NB4 (cell line): ENCODE measurements at places on chromosomes 11 and 22.

- DNase-seq: peak; percentile 49
Observed at GRCh38 chr22:43828998-43829782, 17.1 kb upstream of the EFCAB6 start.

GRCh38 chr11:128598506-128599150 lies 11.3 kb upstream of the ETS1 start:
- no peak for DNase-seq

DNA sequence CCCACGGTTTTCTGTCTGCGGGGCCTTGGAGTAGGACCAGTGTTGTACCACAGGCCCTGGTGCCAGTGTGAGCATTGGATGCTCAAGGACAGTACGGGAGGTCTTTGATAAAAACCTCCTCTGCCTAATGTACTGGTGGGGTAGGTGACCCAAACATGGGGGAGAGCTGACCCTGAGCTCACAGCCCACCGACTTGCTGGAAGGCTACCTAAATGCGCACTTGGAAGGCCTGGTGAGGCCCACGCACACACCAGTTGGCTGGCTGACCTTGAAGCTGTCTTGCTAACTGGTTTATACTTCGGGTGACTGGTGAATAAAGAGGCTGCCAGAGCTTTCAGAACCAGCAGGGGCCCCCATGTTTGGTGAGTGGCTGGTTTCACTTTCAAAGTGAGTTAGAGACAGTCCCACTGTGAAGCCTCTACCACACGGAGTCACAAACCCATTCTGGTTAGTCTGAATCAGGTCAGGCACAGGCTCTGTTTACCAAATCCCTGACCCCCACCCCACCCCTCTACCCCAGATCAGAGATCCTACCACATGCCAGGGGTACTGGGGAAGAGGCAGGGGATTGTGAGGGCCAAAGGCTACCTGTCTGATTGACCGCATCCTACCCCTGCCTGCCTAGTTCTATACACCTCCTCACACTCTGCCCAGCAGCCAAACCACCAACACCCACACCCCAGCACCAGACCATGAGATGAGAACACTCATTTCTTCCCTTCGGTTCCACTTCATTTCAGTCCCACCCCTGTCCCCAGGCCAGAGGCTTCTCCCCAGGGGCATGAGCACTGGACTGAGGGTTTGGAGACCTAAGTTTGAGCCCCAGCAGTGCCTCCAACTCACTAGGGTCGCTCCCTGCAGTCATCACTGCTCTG lies 12.7 kb upstream of the IL2RB start:
- no peak for DNase-seq

DNA sequence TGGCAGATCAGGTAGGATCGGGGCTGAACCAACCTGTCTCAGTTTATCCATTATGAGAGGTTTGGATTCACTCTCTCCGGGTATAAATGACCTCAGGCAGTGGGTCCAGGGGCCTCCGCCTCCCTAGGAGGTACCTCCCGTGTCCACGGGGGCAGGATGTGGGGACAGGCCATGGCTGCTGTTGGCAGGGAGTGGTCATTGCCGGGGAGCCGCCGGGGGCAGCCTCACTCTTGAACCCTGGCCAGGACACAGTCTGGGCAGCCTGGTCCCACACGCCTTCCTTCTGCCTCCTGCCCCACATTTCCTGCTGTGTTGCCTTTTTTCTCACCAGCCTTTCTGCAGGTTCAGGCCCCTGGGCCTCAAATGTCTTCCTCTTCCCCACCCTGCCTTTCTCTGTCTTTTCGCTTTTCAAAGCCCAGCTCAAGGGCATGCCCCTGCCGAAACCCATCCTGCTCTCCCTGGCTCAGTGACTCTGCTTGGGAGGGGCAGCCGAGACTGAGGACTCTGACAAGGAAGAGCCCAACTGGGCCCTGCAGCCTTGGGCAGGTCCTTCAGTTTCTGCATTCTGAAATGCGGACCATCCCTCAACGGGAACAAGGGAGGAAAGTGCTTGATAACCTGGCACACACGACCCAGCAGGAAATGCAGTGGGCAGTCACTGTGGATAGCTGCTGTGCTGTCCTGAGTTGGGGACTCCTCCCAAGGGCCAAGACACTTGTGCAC lies 31.1 kb downstream of the ZC3H7B start:
- no peak for DNase-seq

DNA sequence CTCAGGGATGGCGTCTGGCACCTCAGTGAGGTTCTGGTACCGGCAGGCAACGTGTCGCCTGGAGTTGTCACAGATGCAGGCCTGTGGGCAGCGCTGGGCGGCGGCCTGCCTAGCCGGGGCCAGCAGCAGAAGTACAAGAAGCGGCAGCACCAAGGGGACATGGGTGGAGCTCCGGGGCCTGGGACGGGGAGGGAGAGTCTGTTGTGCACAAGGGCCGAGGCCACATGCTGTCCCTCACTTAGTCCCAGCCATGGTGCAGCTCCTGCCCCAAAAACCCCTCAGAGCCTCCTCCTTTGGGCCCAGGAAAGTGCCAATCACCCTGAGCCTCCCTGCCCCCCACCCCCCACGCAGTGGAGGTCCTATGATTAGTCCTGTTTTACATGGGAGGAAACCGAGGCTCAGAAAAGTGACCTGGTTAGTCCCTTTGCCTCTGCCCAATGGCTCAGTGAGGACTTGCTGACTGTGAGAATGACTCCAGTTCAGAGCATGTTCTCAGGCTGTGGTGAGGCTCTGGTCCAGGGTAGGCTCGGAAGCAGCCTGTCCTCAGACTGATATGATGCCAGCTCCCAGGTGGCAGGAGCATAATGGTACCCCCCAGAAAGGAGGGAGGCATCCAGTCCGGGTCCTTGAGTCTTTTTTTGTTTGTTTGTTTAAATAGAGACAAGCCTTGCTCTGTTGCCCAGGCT lies 1.1 kb downstream of the CHADL start:
- no peak for DNase-seq

- DNase-seq: no peak
Observed at GRCh38 chr11:40140560-40140959, 1318.9 kb downstream of the LRRC4C start.

GRCh38 chr11:103406357-103406756 lies 297.1 kb downstream of the DYNC2H1 start:
- no peak for DNase-seq

DNA sequence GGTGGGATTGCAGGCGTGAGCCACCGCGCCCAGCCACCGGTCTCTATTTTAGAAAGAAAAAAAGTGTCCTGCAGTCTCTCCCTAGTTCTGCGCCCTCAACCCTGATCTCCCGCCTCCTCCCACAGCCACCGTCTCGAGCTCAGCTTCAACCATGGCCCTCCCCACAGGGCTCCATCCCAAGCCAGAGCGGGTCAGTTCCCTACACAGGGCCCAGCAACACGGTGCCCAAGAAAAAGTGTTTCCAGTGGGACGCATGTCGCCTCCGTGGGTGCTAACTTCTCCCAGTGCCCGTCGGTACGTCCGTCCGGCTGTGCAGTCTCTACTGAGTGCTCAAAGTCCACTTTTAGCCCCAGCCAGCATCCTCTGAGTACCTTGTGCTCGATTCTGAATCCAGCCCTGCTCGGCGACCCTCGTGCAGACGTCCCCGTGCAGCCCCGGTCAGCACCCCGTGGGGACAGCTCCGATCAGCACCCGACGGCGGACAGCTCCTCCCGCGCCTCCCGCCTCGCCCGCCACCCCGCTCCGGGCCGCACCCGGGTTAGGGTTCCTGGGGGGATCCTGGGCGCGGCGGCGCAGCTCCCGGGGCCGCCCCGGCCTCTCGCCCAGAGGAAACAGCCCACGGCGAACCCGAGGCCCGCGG lies 657 bp upstream of the MAPK8IP2 start:
- DNase-seq: peak; percentile 60

- DNase-seq: no peak
Observed at GRCh38 chr22:30016596-30016995, 63.7 kb upstream of the HORMAD2 start.

DNA sequence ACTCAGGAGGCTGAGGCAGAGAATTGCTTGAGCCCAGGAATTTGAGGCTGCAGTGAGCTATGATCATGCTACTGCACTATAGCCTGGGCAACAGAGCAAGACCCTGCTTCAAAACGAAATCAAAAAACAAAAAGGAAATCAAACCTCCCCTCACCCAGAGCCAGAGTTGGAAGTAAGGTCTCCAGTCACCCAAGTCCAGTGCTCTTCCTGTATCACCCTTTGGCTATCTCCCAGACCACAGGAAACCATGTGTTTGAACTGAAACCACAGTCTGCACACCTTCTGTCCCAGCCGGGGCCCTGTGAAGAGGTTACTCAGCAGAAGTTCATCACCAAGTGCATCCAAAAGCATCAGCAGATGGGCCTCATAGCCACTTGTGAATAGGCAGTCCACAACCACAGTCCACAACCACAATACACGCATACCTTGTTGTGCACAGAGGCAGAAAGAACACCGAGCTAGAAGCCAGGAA lies 4.6 kb downstream of the MYH9 start:
- DNase-seq: peak; percentile 37

GRCh38 chr22:43018615-43019014 lies 3.7 kb upstream of the PACSIN2 start:
- no peak for DNase-seq

- DNase-seq: no peak
Observed at GRCh38 chr11:44604171-44604581, 38.7 kb downstream of the CD82 start.

DNA sequence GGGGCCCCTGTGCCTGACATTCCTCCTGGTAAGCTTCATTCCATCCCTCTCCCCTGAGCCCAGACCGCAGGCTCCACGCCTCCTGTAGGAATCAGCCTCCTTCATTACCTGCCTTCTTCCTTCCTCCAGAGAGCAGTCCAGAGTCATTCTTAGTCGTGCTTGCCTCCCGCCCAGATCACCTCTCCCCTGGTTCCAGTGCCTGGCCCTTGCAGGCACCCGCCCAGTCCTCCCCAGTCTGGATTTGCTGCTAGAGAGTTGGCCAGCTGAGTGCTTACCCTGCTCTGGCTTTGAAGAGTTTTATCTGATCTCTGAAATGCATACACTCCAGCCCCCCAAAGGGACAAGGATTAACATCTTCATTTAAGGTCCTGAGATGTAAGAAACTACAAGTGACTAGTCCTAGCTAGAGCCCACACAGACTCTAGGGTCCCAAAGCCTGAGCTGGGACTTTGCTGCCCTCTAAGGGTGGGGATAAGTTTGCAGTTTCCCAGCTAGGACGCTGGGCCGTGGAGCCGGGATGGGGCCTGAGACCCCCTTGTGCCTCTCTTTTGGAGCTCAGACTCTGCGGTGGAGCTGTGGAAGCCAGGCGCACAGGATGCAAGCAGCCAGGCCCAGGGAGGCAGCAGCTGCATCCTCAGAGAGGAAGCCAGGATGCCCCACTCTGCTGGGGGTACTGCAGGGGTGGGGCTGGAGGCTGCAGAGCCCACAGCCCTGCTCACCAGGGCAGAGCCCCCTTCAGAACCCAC lies 1.6 kb downstream of the NR1H3 start:
- peak; percentile 61 for DNase-seq

- DNase-seq: no peak
Observed at GRCh38 chr11:7974668-7975067, 9.4 kb upstream of the NLRP10 start.

- DNase-seq: no peak
Observed at GRCh38 chr22:43402128-43402527, 9.7 kb upstream of the MPPED1 start.

- peak; percentile 66 for DNase-seq
Observed at GRCh38 chr11:3109921-3110706, 52.9 kb upstream of the CARS1 start.

DNA sequence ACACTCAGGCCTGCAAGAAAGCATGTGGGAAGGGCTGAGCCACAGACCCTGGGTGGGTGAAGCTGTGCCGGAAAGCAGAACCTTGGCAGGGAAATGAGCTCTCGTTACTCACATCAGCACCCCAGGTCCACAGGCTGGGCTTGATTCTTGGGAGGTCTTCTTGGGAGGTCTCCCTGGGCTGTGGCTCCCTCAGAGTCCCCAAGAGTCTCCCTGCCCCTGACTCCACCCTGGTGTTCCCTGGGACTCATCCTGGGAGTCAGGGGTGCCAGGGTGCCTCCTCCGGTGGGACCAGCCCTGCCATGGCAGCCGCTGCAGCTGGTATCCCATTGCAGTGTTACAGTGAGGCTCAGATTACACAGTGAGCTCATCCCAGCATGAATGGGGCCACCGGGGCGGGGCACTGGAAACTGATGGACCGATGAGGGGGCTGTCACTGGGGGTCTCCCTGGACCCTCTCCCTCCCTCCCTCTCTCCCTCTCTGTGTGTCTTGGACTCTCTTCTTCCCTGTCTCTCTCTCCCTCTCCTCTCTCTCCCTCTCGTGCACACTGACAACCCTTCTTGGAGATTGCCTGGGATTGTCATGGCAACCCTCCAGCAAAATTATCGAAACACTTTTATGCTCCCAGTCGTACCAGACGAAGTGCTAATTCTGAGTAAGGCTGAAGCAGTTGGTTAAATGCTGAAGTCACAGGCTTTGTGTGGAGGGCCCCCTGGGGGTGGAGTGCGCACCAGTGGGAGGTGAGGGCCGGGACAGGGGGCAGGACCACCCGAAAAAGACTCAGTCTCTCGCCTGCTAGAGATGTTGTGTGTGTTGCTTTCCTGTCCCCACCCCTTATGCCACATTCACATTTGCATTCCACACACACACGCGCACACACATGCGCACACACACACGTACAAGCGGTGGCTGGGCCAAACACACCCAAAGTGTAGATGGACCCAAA lies 8.6 kb upstream of the C11orf96 start:
- no peak for DNase-seq

- peak; percentile 83 for DNase-seq
Observed at GRCh38 chr22:35477911-35478582, 62.6 kb upstream of the RASD2 start.

DNA sequence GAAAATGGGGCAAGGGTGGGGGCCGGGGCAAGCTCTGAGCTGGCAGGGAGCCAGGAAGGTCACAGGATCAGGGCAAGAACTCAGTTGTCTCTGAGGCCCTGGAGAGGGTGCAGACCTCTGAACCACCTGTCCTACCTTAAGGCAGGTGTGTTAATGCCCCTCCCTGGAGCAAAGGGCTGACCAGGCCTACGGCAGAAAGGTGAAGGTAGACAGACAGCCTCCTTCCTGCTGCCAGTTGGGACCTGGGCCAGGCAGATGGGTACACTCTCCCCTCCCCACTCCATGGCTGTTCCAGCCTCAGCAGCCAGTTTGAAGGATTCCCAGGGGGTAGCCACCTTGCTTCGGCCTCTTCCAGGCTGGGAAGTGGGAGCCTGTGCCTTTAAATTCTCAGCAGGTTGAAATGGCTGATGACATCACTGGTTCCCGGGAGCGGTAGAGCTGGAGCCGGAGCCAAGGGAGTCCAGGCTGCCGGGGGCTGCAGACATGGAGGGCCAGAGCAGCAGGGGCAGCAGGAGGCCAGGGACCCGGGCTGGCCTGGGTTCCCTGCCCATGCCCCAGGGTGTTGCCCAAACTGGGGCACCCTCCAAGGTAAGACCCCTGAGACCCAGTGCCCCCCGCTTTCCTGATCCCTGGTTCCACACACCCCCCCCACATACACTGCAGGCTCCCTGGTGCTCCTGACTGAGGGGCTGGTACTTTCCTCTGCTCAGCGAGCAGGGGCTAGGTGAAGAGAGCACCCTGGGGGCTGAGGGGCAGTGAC lies at the start of gene INPP5J:
Gene INPP5J (plus strand): TSS at position 435 of the 760 bp plus-strand sequence. CDS start 49 bp downstream, at position 484.
- no peak for DNase-seq

GRCh38 chr11:60307507-60308195 lies 19.4 kb upstream of the MS4A6E start:
- no peak for DNase-seq
